ENCODE measurements at places on chromosomes 7 and 10.

DNA sequence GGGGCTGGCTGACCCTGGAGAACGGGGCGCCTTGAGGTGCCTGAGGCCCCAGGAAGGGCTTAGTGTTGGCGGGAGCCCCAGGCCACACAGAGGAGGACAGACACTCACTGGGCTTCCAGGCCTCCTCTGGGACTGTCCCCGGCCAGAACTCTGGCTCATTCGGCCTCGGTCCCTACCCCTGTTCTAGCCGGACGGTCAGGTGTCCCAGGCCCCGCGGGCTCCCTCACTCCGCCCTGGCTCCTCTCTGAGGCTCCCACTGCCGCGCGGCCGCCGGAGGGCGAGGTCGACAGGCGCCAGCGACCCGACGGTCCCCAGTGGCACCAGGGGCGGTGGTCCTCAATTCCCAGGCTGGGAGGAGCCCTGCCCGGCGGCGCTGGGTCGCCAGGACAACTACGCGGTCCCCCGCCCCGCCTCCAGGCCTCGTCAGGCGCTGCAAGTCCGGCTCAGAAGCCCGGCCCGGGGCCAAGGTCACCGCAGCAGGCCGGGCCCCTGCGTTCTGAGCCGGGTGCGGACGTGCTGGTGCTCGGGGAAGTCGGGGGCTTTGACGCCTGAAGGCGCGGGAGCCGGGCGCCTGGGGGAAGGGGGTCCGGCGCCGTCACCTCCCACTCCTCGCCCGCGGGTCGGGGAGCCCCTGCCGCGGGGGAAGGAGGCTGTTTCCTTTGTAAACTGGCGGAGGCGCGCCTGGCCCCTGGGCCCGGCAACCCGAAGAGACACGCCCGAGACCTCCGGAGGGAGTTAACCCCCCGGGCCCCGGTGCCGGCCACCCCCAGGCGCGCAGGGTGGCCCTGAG lies 1.1 kb upstream of the PWWP2B start:
- DNase-seq, result no peak

DNA sequence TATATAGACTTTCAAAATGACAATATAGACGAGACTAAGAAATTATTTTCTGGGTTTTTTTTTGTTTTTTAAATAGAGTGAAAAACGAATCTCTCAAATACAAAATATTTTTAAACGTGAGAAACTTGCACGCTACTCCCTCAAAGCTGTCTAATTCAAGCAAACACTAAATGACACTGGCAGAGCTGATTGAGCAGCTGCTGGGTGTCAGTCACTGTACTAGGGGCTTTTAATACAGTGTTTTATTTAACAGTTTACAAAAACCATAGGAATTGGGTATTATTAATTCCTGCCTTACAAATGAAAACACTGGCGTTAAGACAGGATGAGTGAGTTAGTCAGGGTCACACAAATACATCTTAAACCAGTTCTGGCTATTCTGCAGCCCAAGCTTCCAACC lies 1209.6 kb upstream of the C7orf33 start:
- DNase-seq, result no peak

GRCh38 chr7:84509522-84509921 lies 314.9 kb upstream of the SEMA3A start:
- DNase-seq, result no peak

- no peak for DNase-seq
These were observed 81.3 kb downstream of the C10orf105 start for GRCh38 chr10:71638064-71638821.

DNA sequence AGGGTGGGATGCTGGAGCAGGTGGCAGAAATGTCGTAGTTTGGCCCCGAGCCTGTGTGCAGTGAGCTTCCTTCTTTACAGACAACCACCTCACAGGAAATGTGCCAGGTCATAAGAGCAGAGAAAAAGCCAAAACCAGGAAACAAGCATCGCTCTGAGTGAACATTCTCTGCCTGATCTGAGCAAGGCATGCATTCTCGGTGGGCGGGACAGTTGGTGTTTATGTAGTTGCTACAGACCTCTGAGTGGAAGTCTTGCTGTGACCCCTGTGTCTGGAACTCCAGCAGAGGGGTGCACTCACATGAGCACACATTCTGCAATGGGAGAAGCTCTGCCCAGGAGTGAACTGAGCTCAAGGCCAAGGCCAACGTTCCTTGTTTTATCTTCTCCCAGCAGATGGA lies 230.1 kb downstream of the TCERG1L start:
- DNase-seq, result no peak

DNA sequence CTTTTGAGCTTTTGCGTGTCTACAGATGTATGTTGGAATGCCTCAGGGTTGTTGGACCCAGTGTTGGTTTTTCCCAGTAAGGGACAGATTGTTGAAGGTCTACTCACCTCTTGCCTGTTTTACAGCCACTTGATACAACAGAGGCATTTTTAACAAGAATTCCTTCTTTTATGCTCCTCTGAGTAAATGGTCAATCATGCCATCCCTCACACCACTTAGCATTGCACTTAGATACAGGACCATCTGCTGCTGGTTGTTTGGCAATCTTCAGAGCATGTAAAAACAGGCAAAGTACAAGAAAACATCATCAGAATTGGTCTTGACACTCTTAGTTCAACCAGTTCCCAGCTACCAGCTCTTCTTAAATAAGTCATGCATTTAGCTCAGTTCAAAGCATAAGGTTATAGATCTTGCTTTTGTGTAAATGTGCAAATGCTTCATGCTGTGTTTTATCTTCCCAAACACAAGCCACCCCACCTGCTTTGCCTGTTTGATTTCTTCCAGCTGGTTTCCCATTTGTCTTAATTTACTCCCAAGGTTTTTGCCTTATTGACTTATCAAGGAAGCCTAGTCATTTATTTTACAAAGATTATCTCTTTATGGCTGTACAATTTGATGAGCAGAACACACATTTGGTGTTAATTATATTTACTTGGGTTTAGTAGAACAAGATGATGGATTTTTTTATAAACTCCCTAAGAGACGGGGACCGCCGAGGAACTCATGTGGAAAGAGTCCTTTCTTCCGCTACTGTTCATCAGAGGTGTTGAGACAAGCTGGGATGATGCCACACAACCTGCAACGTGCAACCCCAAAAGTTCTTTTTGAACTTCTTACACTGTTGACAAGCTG lies 136.6 kb downstream of the AHR start:
- DNase-seq, result no peak

DNA sequence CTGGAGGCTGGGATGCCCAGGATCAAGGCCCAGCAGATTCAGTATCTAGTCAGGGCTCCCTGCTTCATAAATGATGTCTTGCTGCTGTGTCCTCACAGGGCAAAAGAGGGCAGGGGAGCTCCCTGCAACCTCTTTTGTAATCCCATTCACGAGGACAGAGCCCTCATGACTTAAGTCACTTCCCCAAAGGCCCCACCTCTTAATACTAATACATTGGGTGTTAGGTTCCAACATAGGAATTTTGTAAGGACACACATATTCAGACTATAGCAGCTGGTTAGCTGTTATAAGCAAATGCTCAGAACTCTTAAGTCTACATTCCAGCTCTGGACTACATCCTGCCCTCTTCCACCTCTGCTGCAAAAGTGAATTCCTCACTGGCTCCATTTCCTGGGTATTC lies 63.0 kb downstream of the VOPP1 start:
- no peak for DNase-seq

GRCh38 chr7:101724957-101725356 lies 92.5 kb upstream of the CUX1 start:
- no peak for DNase-seq

DNA sequence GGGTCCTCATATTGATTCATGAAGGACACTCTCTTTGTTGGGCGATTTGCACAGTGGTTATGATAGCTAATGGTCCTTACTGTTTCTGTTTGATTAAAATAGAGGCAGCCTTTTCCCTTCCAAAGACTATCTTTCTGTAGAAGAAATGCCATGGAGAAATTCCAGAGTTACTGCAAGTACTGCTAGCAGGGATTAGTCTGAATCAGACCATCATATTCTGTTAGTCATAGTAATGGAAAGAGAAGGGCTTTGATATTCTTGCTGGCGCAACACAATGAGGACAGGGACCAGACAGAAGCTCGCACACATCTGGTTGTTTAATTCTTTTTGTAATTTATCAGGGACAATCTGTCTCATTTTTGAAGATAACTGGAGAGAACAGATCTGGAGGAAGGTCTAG lies 304.5 kb upstream of the FZD8 start:
- no peak for DNase-seq

DNA sequence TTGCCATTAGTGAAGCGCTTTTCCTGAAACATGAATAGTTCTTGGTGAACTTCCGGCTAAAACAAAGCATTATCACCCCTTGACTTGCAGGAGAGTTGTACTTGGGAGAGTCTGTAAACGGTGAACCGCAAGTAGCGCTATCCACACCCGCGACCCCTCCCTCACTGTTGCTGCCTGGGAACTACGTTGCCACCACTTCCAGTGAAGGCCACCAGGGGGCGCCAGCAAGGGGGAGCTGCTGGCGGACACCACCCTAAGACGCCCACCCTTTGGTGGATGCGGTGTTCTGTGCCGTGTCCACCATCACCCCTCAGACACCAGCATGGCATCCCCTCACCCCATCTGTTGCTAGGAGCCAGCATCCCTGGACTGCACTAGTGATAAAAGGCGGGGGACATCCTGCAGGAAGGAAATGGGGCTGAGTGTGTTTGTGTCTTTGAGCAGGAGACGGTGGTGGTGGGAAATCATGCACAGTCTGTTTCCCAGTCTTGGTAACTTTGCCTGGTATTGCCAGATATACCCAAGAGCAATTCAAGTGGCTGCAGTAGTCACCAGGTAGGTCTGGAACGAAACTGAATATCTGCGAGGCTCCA lies 298.2 kb downstream of the FRMD4A start:
- DNase-seq, result peak; percentile 42

DNA sequence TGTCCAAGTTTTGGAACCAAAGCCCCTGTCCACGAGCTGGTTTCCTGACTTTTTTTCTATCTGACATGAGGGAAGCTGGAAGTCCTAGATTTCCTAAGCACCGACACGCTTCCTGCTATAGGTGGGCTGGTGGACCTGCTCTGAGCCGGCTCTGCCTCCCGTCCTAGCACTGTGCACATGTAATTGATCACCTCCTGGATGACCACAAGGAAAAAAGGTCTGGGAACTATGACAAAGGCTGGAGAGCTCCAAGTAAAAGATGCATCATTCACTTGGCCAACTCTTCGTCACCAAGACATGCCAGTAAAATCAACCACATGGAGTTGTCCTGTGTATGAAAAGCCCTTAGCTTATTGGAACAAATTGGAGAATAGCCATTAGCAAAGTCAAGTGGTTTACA lies 104.8 kb downstream of the ITIH5 start:
- DNase-seq, result no peak

- no peak for DNase-seq
These were observed 257.2 kb downstream of the GLRX3 start for GRCh38 chr10:130393342-130393741.

- no peak for DNase-seq
These were observed 3.7 kb downstream of the ZSWIM8 start for GRCh38 chr10:73788864-73789658.

DNA sequence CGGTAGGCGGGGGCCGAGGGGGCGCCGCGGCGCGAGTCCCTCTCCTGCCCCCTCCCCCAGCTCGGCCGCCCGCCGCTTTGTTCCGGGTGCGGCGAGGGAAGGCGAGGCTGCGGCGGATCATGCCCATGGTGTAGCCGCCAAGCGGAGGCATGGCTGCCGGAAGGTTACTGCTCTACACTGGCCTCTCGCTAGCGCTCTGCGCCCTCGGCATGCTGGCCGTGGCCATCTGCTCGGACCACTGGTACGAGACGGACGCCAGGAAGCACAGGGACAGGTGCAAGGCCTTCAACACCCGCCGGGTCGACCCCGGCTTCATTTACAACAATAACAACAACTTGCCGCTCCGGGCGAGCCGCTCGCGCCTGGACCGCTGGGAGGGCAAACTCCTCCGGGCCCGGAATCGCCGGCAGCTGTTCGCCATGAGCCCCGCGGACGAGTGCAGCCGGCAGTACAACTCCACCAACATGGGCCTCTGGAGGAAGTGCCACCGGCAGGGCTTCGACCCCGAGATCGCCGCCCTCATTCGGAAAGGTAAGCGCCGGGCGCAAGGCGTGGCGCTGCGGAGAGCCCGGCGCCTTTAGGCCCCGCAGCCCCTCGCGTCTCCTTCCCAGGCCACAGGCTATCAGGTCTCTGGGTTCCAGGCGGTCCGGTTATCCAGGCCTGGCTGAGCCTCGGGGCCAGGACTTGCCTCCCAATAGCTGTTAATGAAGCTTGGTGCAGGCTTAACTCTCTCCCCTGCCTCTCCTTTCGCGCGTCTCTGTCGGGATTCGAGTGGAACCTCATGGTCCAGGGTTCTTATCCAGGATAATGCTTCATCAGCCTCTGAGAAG lies 513 bp downstream of the TMEM178B start:
- DNase-seq, result no peak

DNA sequence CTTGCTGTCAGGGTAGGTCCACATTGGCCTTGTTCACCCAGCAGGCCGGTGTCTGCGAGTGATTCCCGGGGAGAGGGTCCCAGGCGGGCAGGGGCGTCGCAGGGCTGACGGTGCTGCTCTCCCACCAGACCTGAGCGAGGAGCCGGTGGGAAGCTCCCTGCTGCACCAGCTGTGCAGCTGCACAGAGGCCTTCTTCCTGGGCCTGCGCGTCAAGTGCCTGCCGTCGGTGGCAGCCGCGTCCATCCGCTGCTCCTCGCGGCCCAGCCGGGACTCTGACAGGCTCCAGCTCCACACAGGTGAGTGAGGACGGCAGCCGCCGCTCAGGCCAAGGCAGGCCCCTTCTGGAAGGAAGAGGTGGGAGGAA lies 14.6 kb downstream of the AMZ1 start:
- no peak for DNase-seq

- no peak for DNase-seq
These were observed 35.4 kb downstream of the CDK13 start for GRCh38 chr7:39985398-39985918.

- DNase-seq, result peak; percentile 76
These were observed 2.2 kb downstream of the ANXA11 start for GRCh38 chr10:80202934-80203834.
